NCI-H187 (cell line): ENCODE measurements at places on chromosomes 7 and 10.
A peak's percentile ranks its signal among the peaks of the same experiment; 100 is the strongest.

- peak; percentile 47 for DNase-seq
Observed at GRCh38 chr7:27169658-27170425, 4.3 kb downstream of the HOXA10 start.

DNA sequence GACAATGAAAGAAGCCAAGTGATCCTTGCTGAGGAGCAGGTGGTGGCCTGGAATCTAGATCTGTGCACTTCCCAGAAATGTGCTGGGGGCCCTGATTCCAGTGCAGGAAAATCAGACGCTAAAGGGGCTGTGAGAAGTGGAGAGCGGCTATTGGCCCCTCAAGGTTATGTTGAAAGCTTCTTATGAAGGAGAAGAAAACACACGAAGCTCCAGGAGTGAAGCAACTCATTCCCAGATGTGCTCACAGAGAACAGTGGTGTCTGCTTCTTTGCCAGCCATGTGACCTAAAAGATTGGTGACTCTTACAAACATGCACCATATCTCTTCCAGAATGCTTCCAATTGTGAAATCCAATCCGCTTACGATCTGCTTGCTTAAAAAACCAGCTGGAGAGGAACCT, 679.3 kb upstream of the IGFBP3 start:
- no peak for DNase-seq

GRCh38 chr7:126447984-126448383, 804.8 kb downstream of the GRM8 start:
- DNase-seq, result no peak

DNA sequence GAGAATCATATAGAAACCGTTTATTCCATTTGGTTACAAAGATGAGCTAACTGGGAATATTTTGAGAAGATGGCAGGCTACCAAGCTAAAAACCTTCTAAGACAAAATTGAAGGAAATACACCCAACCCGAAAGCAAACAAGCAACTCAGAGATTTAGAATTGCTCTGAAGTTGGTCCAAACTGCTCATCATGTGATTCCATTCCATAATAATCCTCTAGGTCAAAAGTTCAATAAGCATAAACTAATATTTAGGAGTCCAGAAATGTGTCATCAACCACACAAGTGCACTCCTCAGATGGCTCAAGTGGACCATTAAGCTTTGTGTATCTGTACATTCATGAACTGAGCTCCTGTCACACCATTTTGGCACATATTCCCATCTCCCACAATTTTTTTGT, 28.7 kb downstream of the DGKI start:
- peak; percentile 9 for DNase-seq

- DNase-seq, result no peak
Observed at GRCh38 chr10:17430647-17431355, 23.6 kb downstream of the ST8SIA6 start.

DNA sequence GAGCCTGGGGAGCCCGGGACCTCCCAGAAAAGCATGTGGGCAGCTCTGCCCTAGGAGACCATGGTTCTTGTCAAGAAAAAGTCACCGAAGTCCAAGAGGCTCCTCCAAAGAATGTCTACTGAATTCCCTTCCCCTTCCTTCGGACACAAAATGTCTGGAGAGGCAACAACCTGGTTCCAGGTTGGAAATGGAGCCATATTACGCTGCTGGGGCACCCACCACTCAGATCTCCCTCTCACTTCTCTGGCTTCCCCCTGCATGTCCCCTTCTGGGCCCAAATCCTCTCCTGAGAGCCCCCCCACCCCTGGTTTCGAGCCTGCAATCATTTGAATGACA, 52.6 kb downstream of the RGS10 start:
- DNase-seq, result no peak

GRCh38 chr10:73997461-73997786, 492 bp upstream of the VCL start:
- no peak for DNase-seq

- no peak for DNase-seq
Observed at GRCh38 chr10:87671139-87671815, 11.6 kb downstream of the PAPSS2 start.

DNA sequence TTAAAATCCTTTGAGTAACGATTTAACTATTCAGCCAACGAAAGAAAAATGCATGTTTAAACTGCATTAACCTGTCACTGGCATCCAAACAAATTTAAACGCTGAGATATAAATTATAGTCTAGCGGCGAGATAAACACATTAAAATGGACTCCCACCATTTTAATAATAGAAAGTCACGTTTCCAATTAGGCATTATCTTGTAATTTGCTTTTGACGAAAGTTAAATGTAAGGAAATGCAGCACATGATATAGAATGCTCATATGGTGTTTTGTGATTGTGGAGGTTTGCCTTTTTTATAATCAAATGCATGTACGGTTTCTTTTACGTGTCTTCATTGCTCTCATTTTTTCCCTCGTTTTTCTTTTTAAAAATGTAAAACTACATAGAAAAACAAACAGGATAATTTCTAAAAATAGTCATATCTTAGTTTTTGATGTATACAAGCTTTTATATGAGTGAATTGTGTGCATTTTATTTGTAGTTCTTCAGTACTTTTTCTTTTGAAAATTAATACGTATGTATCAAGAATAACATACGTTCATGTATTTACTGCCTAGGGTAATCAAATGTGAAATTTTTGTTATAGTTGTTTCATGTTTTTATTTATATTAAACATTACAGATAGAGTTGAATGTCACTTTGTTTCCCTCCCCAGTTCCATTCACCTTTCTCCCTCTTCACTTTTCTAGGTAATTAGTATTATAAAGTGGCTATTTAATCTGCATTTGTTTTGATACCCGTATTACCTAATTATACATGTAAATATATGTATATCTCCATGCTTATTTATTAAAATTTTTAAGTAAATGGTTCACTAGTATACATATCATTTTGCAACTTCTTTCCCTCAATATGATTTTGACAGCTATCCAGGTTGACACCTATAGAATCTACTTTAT, 1.1 kb upstream of the KLF14 start:
- DNase-seq, result no peak

- no peak for DNase-seq
Observed at GRCh38 chr7:4269086-4269485, 413.0 kb upstream of the FOXK1 start.

GRCh38 chr10:75852851-75853484, 421.5 kb downstream of the LRMDA start:
- no peak for DNase-seq

- DNase-seq, result no peak
Observed at GRCh38 chr7:112763996-112764395, 26.2 kb downstream of the TMEM168 start.

DNA sequence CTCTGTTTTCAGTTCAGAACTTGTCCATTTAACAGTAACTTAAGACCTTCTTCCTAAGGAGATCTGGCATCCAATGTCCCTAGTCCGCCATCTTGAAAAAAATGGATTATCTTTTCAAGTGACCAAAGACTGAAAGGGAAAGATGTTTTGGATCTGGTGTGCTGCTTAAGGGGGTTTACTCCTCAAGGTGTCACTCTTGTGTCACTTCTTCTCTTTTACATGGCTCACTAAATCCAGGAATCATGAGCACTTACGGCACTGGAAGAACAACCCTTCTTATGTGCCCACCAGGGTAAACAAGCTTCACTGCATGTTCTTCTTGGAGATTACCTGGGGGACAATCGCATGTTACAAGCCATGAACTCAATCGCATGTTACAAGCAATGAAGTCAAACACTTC, 43.7 kb downstream of the ANXA8 start:
- DNase-seq, result no peak

DNA sequence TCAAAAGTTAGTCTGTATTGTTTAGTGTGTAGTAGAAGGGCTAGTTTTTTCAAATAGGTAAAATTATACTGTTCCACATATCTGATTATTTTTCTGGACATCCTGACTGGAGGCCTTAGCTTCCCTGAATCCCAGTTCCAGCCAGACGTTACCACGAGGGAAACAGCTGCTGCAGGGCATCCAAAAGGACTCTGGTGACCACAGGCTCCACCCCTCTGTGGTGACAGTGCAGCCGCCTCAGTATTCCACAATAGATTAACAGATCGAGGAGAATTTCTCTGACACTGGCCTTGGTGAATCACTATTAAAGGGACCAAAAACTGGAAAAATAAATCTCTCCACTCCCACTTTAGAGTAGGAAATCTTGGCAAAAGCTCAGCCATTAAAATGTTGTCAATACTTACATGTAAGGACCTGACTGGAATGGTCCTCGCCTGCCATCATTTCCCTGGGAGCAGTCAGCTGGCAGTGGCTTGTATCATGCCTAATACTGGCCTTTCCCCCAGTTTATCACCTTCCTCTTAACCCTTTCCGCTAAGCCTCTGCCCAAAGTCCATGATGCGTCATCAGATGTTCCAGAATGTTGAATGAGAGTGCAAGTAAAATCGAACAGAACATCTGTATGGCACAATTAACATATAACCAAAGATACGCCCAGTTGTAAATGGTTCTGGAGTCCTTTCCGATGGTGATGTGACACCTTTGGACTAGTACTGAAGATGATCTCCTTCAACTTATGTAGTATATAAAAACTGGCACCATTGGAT, 31.6 kb downstream of the ENO4 start:
- DNase-seq, result no peak

- DNase-seq, result no peak
Observed at GRCh38 chr7:67765481-67766175, 769.0 kb downstream of the TYW1 start.

- DNase-seq, result no peak
Observed at GRCh38 chr7:114051871-114052331, 133.1 kb upstream of the PPP1R3A start.

- peak; percentile 79 for DNase-seq
Observed at GRCh38 chr10:70584909-70585544, 17.5 kb downstream of the PRF1 start.

DNA sequence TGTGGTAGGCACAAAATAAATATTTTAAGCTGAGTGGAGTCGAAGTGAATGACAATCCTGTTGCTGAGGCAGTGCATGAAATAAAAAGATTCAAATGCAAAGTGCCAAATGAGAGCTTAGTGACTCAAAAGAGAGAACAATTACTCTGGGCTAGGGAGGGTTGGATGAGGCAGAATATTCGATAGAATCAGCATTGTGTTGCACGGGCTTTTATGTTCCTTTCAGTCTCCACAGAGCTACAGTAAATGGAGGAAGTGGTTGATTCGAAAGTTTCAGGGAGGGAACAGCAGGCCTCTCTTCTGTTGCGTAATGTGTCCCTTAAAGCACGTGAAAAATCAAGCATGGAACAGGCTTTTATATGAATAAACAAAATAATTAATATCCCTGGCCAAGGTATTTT, 599.3 kb upstream of the CELF2 start:
- DNase-seq, result no peak

DNA sequence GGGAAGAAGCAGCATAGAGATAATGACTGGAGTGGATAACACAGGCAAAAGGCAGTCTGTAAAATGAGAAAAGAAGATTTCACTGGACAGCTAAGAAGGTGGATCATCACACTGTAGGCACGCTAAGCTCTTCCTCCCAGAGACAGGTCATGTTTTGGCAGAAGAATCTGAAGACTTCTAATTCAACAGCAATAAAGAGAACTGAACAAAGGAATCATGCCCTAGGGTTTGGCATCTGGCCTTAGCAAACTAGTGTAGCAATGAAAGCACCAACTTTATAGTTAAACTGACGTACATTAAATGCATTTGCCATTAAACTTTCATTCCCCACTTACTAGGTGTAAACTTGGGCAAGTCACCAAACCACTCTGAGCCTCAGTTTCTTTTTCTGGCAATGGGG, 84.4 kb upstream of the SEM1 start:
- DNase-seq, result no peak

- no peak for DNase-seq
Observed at GRCh38 chr7:47786557-47787248, 161.6 kb downstream of the PKD1L1 start.

DNA sequence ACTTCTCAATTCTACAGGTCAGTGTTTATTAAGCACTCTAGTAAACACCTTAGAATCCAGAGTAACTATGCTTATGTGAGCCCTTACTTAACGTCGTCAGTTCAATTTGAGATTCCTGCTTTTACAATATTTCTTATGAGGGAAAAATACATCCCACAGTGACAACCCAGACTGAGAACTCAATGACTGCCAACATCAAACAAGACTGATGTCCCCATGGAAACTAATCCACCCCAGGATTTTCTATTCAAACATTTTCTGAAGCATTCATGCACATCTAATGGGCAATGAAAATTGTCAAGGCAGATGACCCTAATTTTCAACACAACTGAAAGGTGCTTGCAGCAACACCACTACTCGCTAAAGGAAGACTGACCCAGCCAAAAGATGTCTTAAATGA, 67.0 kb downstream of the ATE1 start:
- DNase-seq, result no peak

DNA sequence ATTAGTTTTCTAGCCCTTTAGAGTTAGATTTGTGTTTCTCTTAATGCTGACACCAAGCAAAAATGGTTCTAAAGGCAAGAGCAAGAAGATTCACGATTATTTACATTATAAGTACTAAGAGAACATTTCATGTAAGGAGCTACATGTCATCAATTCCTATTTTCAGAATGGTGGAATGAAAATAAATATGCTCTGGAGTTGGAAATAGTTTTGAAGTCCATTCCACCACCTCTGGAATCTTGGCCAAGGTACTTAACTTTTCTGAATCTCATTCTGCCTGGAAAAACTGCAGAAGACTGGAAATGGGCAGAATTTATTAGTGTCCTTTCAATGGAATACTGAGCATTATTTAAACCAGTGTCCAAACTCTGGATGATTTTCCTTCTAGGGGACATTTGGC, 125.1 kb upstream of the RAB11FIP2 start:
- DNase-seq, result no peak

DNA sequence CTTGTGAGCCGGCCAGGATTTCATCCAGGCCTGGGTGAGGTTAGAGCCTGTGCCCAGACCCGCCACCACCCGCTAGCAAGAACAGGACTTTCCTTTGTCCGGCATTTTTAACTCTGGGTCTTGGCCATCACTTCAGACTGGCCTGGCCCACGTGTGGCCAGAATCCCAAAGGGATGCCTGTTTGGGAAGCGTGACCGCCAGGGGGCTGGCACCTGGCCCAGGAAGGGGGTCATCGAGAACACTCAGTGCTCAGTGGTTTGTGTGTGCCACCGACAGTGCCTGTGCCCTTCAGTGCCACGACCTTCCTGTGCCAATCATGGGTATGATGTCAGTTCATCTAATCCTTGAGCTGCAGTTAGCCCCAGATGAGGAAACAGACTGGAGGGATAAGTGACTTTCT, 85.0 kb downstream of the ZMIZ1 start:
- no peak for DNase-seq

DNA sequence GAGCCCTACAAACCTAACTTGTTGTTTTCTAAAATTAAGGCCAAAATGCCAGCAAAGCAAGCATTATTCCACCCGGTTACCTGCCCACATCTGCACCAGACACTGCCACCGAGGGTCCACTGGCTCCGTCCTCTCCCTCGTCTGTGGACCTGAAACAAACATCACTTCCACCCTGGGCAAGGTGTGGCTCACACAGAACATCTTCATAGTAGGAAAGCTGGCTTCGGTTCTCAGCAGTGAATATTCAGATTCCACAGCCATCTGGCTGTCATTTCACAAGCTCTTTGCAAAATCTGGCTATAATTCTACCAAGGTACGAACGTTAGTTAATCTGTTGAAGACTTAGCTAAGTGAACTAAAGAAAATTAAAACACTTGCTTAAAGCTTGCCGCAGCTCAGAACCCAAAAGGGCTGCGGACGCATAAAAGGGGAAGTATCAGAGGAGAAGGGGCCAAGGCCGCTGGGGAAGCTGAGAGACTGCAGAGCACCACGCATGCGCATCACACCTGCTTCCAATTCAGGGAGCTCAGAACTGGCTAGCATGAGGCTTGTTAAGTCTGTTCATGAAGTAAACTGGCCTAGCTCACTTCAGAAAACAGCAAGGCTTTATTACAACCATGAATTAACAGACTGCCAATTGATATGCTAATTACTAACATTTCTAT, 46.1 kb downstream of the PTPRN2 start:
- no peak for DNase-seq

GRCh38 chr7:112093409-112093808, 112.8 kb downstream of the DOCK4 start:
- DNase-seq, result no peak
